ENCODE measurements at places on chromosomes 7 and 10. TPM values are rescaled to one million over a fixed set of nuclear protein-coding genes. Genes with fewer than 3 reads are reported as not detected.

- no peak for DNase-seq
These were observed 31.6 kb downstream of the RBM33 start for GRCh38 chr7:155676052-155676451.

GRCh38 chr7:154347700-154348266 lies 295.6 kb downstream of the DPP6 start:
- no peak for DNase-seq

DNA sequence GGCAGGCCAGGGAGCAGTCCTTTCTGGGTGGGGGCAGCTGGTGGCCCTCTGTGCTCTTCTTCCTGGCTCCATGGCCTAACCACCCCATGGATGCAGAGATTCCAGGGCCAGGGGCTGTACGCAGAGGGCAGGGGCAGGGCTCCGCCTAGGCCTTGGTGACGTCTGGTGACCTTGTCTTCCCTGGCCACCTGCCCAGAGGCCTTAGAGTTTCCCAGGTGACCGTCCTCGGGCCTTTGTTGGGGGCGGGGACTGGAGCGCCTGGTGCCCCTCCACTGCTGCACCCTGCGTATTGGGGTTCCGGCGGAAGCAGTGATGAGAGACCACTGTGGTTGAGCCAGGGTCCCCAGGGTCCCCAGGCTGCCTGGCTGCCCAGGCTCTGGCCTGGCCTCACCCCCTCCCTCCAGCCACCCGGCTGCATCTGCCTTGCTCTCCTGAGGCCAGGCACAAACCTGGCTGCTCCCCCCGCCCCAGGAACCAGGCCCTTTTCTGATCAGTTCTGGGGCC lies 10.3 kb downstream of the PWWP2B start:
- no peak for DNase-seq

DNA sequence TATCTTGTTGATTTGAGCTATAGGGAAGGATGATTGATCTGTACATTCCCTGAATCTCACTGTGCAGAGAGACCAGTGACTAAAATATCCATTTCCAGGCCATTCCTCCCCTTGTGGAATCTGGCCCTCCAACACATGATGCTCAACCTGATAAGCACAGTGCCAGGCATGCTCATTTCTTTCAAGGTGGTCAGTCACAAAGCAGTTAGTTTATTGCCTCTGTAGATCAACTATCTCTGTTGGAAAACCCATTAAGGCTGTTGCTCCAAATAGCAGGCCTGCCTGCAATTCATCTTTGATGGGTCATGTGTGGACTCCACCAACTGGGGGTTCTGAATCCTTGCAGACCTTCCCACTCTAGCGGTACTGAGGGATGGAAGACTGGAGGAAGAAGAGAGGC lies 168.6 kb upstream of the FOXK1 start:
- no peak for DNase-seq

- DNase-seq, result no peak
These were observed 8.3 kb downstream of the CDK14 start for GRCh38 chr7:90604383-90604782.

DNA sequence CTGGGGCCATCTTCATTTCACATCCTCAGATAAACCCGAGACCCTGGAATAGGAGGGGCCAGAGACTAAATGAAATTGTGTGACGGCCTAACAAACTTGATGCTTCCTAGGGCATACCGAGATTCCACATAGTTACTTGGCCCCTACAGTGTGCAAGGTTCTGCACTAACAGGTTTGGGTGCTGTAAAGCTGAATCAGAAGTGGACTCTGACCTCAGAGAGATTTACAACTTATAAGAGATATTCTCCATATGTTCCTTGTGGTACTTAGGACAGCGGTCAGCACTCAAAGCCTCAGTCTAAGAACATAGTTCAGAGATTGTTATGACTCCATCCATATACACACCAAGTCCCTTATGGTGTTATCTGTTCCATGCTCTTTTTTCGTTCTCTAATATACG lies 55.1 kb upstream of the FHIP2A start:
- no peak for DNase-seq

- no peak for DNase-seq
These were observed 445.6 kb downstream of the GFRA1 start for GRCh38 chr10:115827231-115828009.

Gene LRRC4
- 3.8 TPM for total RNA-seq

DNA sequence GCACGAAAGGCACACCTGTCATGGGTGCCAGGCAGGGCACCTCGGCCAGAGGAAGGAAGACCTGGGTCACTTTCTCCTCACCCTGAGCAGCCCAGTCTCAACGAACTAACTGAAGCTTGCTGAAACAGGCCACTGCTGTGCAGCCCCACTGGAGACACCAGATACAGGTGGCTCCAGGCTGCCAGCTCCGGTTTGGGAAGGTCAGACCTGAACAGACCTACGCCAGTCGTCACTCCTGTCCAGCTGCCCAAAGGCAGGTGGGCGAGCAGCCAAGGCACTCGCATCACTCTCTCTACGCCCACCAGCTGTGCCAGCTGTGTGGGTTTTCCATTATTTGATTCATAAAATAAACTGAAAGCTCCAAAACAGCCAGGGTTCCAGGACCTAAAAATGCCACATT lies 256.1 kb downstream of the ZMYND11 start:
- no peak for DNase-seq

Gene OIT3
- not detected for total RNA-seq

DNA sequence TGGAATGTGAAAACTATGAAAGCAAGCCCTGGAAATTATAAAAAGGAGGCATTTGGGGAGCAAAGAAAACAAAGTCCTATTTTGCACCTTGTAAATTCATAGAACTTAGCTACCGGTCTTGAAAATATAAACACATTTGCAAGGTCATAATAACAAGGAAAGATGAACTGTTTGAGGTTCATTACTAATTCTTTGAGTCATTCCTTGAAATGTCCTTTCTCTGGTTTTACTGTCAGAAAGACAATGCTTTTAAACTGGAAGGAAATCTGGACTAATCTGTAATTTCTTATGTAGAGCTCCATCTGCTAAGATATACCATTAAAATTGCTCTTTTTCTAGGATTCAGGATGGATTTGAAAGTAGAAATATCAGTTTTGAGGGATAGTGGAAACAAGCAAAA lies 1.4 kb downstream of the ERLIN1 start:
- DNase-seq, result no peak

DNA sequence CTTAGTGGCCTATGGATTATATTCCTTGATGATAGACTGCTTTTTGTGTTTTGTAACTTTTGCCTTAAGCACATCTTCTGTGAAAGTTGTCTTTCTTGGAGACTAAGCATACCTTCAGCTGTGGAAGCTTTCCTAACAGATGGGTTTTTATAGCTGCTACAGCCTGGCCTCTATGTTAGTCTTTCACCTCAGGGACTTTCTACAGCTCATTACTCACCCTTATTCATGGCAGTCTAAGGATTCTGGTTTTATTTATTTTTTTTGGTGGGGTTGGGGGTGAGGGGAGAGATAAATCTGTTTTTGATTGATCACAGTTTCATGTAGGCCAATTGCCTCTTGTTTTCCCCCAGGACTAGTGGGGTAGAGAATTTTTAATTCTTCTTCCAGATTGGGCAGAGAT lies 219.9 kb downstream of the DKK1 start:
- no peak for DNase-seq

Gene CTAGE6
- not detected for total RNA-seq

Gene CPA5
- total RNA-seq, result not detected

GRCh38 chr10:45373576-45374349 lies at the start of gene ALOX5:
ALOX5 (plus strand) TSS chr10:45374216; CDS start chr10:45374280, 64 bp downstream.
- no peak for DNase-seq

Gene GLI3
- total RNA-seq, result 30.3 TPM

GRCh38 chr7:150357270-150357669 lies 11.4 kb upstream of the REPIN1 start:
- no peak for DNase-seq

Gene NPY4R2
- total RNA-seq, result not detected

Gene UNCX
- total RNA-seq, result not detected

- no peak for DNase-seq
These were observed 41.1 kb upstream of the DUSP5 start for GRCh38 chr10:110456523-110457091.

GRCh38 chr7:100008525-100008924 lies 6.9 kb upstream of the ZKSCAN1 start:
- DNase-seq, result no peak

GRCh38 chr10:72692744-72692993 lies 726 bp downstream of the MCU start:
- DNase-seq, result no peak

- DNase-seq, result no peak
These were observed 286.6 kb upstream of the C7orf33 start for GRCh38 chr7:148304083-148304335.

- DNase-seq, result no peak
These were observed 451.0 kb upstream of the ADARB2 start for GRCh38 chr10:2188371-2188770.

Gene ERLIN1
- total RNA-seq, result 51.0 TPM

Gene KCNMA1
- total RNA-seq, result 0.82 TPM

All from endothelial cell of umbilical vein (primary cell).